ENCODE measurements at places on chromosomes 1 and 21.

DNA sequence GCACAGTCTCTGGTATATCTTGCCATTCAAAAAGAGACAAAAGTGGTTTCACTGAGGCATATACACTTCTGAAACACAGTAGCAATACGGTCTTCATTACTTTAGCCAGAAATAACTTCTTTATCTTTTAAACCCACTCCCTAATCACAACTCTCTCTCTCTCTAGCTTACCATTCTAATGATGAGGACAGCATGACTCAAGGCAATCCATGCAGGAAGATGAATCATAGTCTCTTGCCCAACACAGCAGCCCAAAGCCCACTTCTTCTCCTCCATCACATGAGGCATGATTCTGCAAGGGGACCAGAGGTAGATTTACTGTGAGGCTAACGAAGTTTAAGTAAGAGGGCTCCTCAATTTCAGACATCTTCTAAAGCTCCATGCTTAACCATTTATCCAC lies 285.0 kb upstream of the NR5A2 start:
- no peak for DNase-seq

DNA sequence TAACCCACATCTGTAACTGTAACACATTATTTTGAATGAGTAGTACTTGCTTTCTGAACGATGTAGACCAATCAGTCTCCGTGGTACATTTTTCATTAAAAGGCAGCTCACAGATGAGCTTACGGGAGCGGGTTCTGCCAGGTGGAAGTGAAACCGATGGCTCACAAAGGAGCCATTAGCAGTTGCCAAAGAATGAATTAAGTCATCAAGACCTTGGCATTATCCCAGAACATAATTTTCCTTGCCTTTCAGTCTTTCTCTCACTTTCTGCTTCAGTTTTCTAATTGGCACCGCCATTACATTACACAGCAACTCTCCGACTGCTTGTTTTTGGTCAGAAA lies 33.5 kb upstream of the UTS2 start:
- DNase-seq: no peak

- peak; percentile 60 for DNase-seq
Measured at GRCh38 chr1:242454262-242455051, 70.0 kb downstream of the PLD5 start.

- no peak for DNase-seq
Measured at GRCh38 chr1:223853748-223854147, 8.0 kb upstream of the TP53BP2 start.

DNA sequence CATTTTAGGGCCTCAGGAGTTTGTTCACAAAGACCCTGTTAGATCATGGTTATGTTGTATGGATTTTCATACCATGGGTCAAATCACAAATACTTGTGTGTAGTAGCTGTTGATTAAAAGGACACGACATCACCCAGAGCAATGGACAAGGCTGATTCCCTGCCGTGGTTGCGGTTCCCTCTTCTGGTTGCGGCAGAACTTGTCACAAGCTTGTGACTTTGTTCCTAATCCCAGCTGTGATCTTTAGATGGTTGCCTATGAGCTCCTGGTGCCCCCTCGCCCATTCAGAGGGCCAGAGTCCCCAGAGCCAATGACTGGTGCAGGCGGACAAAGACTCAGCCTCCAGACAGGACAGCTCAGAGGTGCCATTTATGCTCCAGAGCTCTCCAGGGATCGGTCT lies 11.8 kb upstream of the SDHB start:
- no peak for DNase-seq

DNA sequence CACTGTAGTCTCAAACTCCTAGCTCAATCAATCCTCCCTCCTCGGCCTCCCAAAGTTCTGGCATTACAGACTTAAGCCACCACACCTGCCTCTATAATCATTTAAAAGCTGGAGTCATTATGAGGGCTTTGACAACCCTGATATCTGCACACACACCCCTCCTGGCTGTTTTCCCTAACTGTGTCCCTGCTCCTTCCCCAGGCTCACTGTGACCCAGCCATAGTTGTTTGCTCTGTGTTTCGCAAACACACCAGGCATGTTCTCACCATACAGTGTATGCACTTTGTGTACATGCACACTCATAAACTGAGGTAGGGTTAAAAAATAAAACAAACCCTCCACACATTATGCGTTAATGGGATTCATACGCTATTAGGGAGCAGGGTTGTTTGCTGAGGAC lies 21.8 kb upstream of the IL20 start:
- no peak for DNase-seq

DNA sequence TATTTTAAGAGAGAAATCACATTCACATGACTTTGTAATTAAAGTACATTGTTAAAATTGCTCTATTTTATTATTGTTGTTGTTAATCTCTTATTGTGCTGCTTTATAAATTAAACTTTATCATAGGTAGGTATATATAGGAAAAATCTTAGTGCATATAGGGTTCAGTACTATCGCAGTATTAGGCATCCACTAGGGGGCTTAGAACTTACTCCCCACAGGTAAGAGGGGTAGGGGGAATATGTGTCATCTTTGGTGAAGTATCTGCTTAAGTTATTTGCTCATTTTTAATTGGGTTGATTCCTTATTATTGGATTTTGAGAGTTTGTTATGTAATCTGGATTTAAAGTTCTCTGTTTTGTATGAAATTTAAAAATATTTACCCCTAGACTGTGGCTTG lies 385.2 kb downstream of the DUSP10 start:
- DNase-seq: no peak

- no peak for DNase-seq
Measured at GRCh38 chr1:155379180-155379579, 58.5 kb downstream of the RUSC1 start.

DNA sequence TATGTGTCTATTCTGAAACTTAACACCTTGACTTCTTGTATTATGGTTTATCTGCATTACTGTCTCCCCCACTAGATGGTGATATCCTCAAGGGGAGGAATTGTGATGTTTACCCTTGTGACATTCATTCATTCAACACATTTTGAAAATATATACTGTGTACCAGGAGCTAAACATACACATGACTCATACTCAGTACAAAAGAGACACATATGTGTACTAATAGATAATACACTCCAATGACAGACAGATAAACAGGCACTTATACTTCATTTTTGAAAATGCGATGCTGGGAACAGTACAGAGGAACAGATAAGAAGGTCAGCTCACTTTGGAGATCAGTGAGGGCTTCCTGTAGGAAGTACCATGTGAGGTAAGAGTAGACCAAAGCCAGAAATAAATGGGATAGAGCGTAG lies 8.9 kb upstream of the RAB3GAP2 start:
- peak; percentile 21 for DNase-seq

DNA sequence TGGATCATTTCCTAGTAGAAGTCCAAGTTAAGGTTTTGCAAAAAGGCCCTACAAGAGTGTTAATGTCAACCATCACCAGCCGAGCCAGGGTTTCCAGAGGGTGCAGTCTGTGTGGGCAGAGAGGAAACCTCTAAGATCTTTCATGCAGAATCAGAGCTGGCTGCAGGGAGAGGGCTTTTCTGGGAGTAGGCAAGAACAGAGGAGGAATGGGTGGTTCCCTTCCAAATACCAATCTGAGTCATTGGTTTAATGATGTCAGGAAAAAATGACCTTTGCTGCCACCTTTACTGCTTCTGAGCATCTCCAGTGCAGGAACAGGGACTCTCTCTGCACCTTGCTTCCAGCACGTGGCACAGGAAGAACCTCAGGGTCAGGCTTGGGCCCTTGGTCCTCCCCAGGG lies 73.8 kb downstream of the TNR start:
- DNase-seq: no peak

DNA sequence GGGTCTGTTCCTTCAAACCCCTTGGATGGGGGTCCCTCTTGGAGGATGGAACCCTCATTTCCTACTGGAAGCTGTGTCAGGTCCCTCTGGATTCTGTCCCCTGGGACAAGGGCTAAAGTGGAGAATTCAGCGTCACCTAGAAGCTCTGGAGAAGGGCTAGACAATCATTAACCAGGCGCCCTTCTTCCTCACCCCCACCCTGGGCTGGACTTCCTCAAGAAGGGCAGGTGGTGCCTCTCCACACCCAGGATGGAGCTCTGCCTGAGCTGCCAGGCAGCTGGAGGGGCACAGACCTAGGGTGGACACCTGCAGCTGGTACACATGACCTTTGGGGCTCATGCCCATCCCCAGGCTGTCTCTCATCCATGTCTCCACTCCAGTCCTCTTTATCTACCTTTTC lies 3.6 kb downstream of the CELF3 start:
- no peak for DNase-seq

DNA sequence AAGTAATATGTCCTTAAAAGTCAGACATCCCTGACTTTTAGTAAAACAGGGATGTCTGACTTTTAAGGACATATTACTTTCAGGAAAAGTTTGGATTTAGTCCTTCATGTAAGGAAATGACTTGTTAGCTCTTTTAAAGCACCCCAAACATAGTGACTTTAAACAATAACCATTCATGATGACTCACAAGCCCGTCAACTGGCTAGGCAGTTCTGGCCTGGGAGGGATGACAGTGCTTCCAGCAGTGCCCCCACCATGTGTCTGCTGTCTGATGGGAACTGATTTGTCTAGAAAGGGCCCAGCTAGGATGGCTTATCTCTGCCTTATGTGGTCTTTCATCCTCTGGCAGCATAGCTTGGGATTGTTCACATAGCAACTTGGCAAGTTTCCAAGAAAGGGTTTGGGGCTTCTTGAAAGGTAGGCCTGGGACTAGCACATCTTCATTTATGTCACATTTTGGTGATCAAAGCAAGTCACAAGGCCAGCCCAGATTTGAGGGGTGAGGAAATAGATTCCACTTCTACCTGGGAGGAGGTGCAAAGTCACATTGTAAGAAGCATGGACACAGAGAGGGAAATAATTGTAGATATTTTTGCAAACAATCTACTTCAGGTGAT lies 143.5 kb downstream of the C1orf94 start:
- DNase-seq: no peak

DNA sequence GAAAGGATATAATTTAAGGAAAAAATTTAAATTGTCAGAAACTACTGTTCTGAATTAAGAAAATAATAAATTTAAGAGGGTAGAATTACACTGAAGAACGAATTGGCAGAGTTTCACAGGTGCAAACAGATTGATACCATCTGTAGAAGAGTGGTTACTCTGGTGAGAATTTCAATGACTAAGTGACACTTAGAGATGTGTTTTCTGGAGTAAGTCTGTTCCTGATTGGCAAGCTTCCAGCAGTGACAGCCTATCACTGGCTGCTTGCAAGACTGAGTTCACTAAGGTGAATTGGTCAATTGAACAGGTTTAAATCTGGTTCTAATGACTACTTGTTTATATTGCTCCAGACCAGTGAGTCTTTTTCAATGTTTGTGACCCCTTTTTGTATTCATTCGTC lies 838.2 kb upstream of the RGS18 start:
- DNase-seq: no peak

GRCh38 chr1:44641126-44642102 lies 32.9 kb downstream of the TMEM53 start:
- DNase-seq: no peak

GRCh38 chr1:228150120-228150460 lies 360 bp downstream of the GJC2 start:
- DNase-seq: no peak

DNA sequence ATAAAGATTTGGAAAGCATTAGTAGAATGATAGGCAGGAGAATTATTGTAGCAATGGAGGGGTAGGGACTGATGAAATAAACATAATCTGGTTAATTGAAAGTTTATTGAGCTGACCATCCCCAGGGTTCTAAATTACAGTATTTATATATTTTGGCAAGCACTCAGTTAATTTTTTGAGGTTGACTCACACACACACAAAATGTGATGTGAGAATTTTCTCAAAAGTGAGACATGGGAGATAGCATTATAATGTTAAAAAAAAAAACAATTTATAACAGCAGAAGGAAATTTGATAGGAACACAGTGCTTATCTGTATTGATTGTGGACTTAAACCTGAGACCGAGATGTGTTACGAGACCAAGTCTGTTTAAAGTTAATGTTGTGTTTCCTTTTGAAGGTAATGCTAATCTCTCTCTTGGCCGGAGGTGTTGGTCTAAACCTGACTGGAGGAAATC lies 24.6 kb downstream of the TRIM45 start:
- no peak for DNase-seq

GRCh38 chr1:18581420-18581880 lies 49.2 kb upstream of the PAX7 start:
- DNase-seq: peak; percentile 78

- no peak for DNase-seq
Measured at GRCh38 chr21:33257094-33257803, 8.9 kb upstream of the IL10RB start.

DNA sequence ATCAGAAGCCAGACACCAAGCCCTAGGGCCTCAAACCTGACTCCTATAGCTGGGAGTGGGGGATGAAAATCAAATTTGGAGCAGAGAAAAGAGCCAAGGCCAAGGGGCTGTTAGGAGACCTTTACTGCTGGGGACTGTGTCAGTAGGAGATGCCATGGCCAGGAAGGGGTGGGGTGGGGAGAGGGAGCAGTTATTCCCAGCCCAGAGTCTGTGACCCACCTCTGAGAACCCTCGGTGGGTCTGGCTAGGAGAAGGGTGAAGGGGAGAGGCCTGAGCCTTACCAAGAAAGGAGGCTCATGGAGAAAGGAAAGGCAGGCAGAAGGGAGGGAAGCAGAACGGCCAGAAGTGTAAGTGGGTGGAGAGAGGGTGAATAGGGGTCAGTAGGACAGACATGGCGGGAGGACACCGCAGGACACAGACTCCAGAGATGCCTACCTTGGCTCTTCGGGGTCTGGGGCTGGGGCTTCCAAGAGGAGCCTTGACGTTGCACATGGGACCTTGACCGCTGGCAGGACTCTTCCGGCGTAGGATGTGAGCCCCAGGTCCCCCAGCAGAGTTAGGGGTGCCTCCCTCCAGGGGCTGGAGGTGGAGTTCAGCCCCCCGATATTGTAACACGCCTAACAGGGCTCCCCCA lies 1.2 kb downstream of the ADAMTS4 start:
- DNase-seq: no peak

Measured in HEK293T (cell line).